ENCODE measurements at places on chromosomes 3 and 15.

DNA sequence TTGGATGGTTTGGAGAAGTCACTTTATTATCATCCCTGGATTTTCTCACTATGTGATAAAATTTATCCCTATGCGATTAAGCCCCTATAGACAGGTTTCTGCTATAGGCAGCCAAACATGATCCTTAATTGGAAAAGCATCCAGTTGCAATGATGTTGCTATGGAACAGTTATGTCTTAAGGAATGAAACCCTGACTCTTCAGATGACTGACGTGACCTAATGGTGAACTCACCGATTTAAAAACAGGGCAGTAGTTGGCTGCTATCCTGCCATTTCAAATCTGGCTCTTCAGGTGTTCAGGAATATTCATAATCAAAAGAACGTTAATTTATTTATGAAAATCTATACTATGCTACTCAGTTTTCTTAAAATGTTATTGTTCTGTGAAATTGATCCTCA, 106.8 kb upstream of the ROBO1 start:
- no peak for DNase-seq

GRCh38 chr3:89740080-89740880, 632.9 kb downstream of the EPHA3 start:
- no peak for DNase-seq

DNA sequence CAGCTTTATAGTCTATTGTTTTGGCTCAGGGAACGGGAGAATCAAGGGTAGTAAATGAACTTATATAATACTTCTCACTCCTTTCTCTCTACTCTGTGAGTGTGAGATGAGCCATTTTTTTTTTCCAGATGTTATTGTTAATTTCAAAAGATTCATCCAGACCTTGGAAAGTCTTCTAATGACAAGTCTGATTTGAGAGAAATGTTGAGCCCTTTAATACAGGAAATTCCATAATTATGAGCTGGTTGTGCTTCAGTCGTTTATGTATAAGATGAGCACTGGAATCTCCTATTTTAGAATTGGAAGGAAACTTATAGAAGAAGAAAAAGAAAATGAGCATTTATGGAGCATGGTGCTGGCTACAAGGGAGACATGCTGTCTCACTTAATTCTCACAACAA, 92.0 kb downstream of the FBN1 start:
- DNase-seq: no peak

- DNase-seq: no peak
These were observed 330.6 kb downstream of the VPS13C start for GRCh38 chr15:61729646-61730045.
